Mammary epithelial cell (primary cell): ENCODE measurements at places on chromosomes 11 and 22. TPM values are rescaled to one million over a fixed set of nuclear protein-coding genes. Genes with fewer than 3 reads are reported as not detected.

DNA sequence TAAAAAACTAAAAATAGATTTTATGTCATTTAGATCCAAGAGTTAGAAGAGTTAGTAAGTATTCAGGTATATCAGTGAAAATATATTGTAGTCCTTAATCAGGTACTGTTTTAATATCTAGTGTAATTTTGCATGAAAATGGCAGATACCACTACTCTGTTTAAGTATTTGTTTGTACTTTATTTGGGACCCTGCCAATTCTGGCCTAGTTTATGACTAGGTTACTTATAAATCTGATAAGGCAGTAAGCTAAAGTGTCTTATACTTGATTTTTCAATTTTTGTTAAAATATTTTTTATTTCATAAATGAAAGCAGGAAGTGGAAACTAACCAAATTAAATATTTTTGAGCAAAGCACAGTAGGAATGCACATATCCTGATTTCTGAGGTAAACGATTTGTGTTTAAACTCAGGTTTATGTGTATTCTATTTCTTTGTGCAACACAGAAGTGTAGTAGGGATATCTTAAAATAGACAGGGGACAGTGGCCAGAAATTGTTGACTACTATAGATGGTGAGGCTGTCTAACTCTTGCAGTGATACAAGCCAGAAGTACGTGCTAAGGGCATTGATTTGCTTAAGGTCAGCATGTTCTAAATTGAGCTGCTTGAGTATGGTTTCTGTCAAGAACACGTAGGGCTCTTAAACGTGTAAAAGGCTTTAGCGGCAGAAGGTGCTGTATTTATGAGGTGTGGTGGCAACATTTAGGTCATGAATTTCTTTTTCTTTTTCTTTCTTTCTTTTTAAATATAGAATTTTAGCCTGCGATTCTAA is 34.0 kb downstream of the HIPK3 start:
- DNase-seq, result no peak

DNA sequence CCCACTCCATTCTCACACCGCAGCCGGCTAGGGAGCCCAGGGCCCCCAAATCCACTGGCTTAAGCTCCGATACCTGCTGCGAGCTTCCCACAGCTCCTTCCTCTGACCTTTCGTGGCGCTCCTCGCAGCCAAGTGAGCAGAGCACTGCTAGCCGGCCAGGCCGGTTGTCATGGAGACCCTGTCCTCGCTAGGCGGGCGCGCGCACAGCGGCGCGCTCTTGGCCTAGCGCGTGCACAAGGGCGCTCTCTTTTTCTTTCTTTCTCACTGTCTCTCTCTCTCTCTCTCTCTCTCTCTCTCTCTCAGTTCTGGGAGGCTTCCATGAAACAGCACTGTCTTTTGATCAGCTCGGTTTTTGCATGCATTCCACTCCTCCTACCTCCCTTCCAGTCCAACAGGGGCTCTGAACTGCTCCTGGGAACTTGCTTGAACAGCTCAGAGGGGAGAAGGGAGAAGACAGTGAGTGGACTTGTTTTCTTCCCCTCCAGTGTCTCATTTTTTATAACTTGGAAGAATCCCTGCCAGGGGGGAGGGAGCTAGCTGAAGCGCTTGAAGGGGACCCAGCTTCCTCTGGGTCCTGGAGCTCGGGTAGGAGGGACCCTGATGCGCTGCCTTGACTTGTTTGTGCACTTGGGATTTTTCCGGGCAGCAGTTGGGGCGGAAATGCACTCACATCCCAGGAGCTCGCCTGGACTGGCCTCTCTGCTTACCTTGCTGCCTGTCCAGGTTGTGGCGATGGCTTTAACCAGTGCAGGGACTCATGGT is 100.3 kb upstream of the AKIP1 start:
- peak; percentile 79 for DNase-seq

DNA sequence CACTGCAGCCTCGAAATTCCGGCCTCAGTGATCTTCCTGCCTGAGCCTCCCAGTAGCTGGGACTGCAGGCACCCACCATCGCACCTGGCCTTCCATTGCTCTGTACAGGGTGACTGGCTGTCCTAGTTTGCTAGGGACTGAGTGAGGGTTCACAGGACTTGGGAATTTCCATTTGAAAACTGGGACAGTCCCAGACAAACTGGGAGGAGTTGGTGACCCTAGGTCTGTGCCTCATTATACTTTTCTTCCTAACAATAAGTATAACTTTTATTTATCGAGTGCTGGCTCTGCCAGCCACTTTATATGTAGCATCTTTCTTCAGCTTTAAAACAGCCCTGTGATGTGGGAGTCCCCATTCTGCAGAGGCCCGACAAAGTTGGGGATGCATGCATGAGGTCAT is 25.5 kb downstream of the TCP11L1 start:
- no peak for DNase-seq

GRCh38 chr11:11813288-11813962 is 28.3 kb upstream of the USP47 start:
- DNase-seq, result peak; percentile 77

GRCh38 chr22:46766611-46767010 is 4.2 kb downstream of the TBC1D22A start:
- DNase-seq, result no peak

The SLC37A2 gene
- 34.8 TPM for total RNA-seq

The POU2AF1 gene
- total RNA-seq, result 0.33 TPM

The TNRC6B gene
- 25.2 TPM for total RNA-seq

The DAGLA gene
- 0.67 TPM for total RNA-seq

The TEAD1 gene
- 107 and 132 TPM in 2 replicates for total RNA-seq
